Fibroblast of lung (primary cell): ENCODE measurements at places on chromosomes 5 and 9. TPM values are rescaled to one million over a fixed set of nuclear protein-coding genes. Genes with fewer than 3 reads are reported as not detected.

Gene RNF183
- total RNA-seq: not detected in 2 replicates

Gene TEK
- 0.51 and 1.8 TPM in 2 replicates for total RNA-seq

Gene FOXD4L5
- under 0.01 TPM in 2 replicates for total RNA-seq

Gene TRIO
- total RNA-seq: 139 and 281 TPM in 2 replicates

Gene GRXCR2
- not detected in 2 replicates for total RNA-seq

Gene KCNIP1
- not detected in 2 replicates for total RNA-seq

Gene CTXN3
- not detected in 2 replicates for total RNA-seq

Gene PKD2L2
- 0.26 TPM in 1 of 2 replicates, not detected in the other for total RNA-seq

Gene ADAMTS2
- total RNA-seq: 16.2 and 27.0 TPM in 2 replicates

Gene PCDHGC4
- total RNA-seq: 1.5 and 3.0 TPM in 2 replicates

Gene BRINP1
- 0.26 and 0.33 TPM in 2 replicates for total RNA-seq

Gene ACSL6
- 0.26 and 0.33 TPM in 2 replicates for total RNA-seq

Gene PCDHGB5
- 17.5 and 21.5 TPM in 2 replicates for total RNA-seq

Gene ETF1
- 117 and 118 TPM in 2 replicates for total RNA-seq

Gene PCDHA9
- 0.26 and 0.33 TPM in 2 replicates for total RNA-seq

Gene KLF4
- total RNA-seq: 22.9 and 32.7 TPM in 2 replicates

Gene UNC5A
- not detected in 2 replicates for total RNA-seq

Gene CCDC183
- total RNA-seq: 0.99 and 1.0 TPM in 2 replicates

Gene ANGPTL2
- total RNA-seq: 108 and 163 TPM in 2 replicates

Gene RELL2
- 2.6 and 3.0 TPM in 2 replicates for total RNA-seq

Gene PFDN1
- total RNA-seq: 34.4 and 35.5 TPM in 2 replicates

Gene C5orf58
- not detected in 2 replicates for total RNA-seq

Gene GHR
- 2.3 and 5.4 TPM in 2 replicates for total RNA-seq

Gene DDX4
- not detected in 2 replicates for total RNA-seq

Gene ITK
- 0.17 TPM in 1 of 2 replicates, not detected in the other for total RNA-seq

Gene C1QTNF3
- total RNA-seq: 1.0 and 1.2 TPM in 2 replicates

Gene CCDC192
- total RNA-seq: not detected in 2 replicates

Gene DNAI1
- total RNA-seq: not detected in 2 replicates

Gene IL33
- total RNA-seq: 1.3 and 19.3 TPM in 2 replicates

Gene CAMK2A
- total RNA-seq: 0.77 and 2.1 TPM in 2 replicates

Gene ZNF366
- not detected in 2 replicates for total RNA-seq

Gene PCDH12
- total RNA-seq: under 0.01 TPM in 1 of 2 replicates, not detected in the other

Gene PFN3
- not detected in 2 replicates for total RNA-seq

Gene RBM27
- total RNA-seq: 20.3 and 23.9 TPM in 2 replicates

Gene TCERG1
- total RNA-seq: 21.3 and 27.2 TPM in 2 replicates

Gene SMIM23
- not detected in 2 replicates for total RNA-seq

Gene IL7R
- 10.3 and 67.9 TPM in 2 replicates for total RNA-seq

Gene GABRG2
- under 0.01 TPM in 1 of 2 replicates, not detected in the other for total RNA-seq

Gene GBGT1
- 3.3 and 4.1 TPM in 2 replicates for total RNA-seq

Gene PCDHA13
- under 0.01 and 0.33 TPM in 2 replicates for total RNA-seq

Gene TOR4A
- 12.6 and 22.1 TPM in 2 replicates for total RNA-seq

Gene NTRK2
- 0.26 and 0.66 TPM in 2 replicates for total RNA-seq

Gene BTNL3
- not detected in 2 replicates for total RNA-seq

Gene NOL6
- total RNA-seq: 13.4 and 15.2 TPM in 2 replicates
